ENCODE measurements at places on chromosomes 13 and 19.

DNA sequence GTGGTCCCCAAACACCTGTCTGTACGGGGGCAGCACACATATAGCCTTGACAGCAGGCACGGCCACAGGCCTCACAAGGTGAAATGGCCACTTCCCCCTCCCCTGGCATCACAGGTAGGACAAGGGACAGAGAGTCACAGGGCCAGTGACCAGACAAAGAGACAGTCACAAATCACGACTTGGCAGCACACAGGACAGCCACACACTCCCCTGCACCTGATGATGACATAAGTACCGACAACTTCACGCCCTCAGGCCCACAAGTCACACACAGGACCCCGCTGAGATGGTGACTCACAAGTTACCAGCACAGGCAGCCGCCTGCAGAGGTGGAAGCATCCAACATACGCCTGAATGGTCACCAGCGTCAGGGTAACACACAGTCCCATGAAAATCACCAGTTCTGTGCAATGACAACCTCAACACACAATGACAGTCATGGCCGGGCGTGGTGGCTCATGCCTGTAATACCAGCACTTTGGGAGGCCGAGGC is 16.5 kb downstream of the TYK2 start:
- DNase-seq = no peak

DNA sequence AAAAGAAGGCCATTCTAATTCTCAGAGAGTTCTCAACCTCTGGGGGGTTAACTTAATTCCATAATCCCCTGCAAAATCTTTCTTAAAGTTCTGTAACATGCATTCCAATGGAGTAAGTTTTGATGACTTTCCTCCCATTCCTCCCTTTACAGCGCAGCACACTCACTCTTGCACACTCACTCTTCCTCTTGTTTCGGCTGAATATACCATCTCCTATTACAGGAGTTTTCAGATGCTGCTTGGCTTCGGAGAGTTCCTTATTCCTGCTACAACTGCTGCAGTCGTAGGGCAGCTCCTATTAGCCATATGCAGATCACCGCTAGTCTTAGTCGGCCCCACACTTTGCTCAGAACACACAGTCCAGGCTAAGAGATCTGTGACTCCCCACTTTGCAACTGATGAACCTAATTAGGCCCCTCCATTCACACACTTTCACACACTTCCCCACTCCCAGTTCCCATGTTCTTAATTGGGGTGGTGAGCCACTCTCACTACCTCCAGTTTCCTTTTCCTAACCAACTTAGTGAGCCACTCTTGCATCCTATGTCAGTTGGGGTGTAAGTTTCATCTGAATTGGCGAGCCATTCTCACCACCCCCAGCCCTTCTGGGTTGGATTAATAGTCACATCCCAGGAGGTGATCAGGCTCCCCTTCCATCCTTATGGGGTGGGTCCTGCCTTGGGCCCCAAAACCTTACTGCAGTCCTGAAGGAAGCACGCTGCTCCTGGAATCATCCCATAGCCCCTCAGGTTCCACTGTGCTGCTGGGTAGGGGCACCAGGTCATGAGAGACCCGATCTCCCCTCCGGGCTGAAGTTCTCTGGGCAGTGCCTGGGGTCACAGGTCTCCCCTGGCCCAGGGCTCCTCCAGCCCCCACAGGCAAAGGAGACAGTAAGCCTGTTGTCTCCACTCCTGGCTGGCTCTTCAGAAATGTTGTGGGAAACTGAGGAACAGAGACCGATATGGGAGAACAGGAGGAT is 53.9 kb downstream of the OR10H4 start:
- no peak for DNase-seq

- DNase-seq = peak; percentile 59
Observed at GRCh38 chr13:39263033-39263432, 224.8 kb downstream of the NHLRC3 start.

- peak; percentile 38 for DNase-seq
Observed at GRCh38 chr19:34847393-34847792, 74.4 kb upstream of the ZNF599 start.

GRCh38 chr13:72145383-72145782 is 278.4 kb upstream of the DACH1 start:
- no peak for DNase-seq

GRCh38 chr19:11053817-11054195 is 35.5 kb upstream of the LDLR start:
- DNase-seq = no peak

DNA sequence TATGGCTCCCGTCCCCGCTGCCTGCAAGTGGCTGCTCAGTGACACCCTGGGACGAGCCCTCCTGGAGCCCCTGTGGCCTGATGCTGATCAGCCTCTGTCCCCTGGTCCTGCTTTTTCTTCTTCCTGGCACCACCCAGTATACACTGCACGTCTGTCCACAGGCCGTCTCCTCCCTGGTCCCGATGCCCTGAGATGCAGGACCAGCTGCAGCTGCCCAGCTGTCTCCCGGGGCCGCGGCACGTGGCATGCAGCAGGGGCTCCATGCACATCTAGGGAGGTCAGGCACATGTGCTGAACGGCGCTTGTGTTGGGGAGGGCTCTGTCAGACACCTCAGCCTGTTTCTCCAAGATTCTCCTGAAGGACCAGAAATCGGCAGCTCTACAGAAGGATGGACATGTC is 30.2 kb downstream of the ZFR2 start:
- DNase-seq = no peak

- peak; percentile 58 for DNase-seq
Observed at GRCh38 chr19:48975947-48976847, 11.1 kb downstream of the FTL start.

DNA sequence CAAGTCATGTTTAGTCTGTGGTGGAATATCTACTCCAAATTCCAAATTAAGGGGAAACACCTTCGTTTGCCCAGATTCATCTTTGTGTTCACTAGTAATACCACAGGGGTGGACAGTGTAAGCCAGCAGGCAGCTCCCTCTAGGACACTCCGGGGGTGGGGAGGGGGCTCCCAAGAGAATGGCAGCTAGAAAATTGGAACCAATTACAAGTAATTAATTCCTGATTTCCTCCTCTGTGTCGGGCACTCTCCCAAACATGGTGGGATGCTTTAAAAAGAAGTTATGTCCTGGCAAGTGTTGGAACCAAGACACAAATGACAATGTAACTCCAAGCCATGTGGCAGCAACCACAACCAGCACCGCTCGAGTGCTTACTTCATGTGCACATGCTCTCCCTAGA is 5.9 kb downstream of the COL4A1 start:
- DNase-seq = no peak

GRCh38 chr13:114130837-114131582 is 1.4 kb downstream of the RASA3 start:
- DNase-seq = peak; percentile 96

- DNase-seq = no peak
Observed at GRCh38 chr19:749811-750210, 1.1 kb upstream of the MISP start.

GRCh38 chr13:43572656-43573360 is 214.0 kb downstream of the ENOX1 start:
- no peak for DNase-seq

GRCh38 chr19:28869459-28869858 is 343.5 kb downstream of the UQCRFS1 start:
- no peak for DNase-seq

GRCh38 chr19:21586311-21587116 is 81.1 kb downstream of the ZNF429 start:
- no peak for DNase-seq

GRCh38 chr13:31069808-31070534 is 91.7 kb downstream of the HSPH1 start:
- DNase-seq = no peak

DNA sequence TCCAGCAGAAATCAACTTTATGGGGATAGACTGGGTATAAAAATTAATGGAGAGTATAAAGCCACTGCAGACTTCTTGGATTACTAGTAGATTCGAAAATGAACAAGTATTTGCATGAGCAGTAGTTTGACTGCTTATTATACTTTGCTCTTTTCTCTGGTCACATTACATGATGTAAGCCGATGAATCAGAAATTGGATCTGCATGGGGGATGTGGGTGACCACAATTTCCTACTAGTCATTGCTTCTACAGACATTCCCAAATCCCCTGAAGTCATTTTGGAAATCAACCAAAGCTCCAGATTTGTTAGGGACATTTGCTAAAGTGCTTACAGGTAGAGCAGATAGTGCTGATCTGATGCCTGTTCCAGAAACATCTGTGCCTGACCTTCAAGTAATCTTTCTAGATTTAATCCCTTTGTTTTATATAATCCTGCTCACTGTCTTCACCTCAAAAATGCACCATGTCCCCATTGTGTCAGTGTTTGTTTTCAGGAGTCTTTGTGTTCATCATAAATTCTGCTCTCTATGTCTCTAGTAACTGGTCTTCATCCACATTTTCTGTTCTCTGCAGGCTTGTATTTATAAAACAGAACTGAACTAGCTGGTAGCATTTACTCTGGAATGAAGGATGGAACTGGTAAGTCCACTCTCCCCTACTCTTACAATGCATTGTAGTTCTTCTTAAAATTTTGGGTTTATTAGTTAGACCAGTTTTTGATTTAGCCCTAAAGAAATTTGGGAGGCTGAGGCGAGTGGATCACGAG is 201.5 kb upstream of the CSNK1A1L start:
- no peak for DNase-seq

GRCh38 chr13:105048677-105049076 is 1486.8 kb downstream of the EFNB2 start:
- DNase-seq = no peak

GRCh38 chr19:960020-960419 is 24.1 kb upstream of the WDR18 start:
- DNase-seq = no peak

DNA sequence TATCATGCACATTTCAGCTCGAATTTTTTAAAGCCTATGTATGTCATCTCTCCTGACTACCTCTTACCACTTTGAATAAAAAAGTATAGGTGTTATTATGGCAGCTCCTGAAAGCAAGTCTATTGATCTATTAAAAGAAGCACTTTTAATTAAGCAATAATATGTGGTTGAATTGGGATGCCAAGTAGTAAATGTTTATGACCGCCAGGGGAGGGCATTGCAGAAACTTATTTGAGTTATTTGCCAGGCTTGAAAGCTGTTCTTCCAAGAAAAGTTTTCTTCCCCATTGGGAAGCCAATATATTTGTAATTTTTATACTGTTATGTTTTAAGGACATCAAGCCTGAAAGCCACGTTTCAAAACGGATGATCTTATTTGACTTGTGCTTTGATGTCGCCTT is 88.1 kb upstream of the SOX21 start:
- DNase-seq = no peak

DNA sequence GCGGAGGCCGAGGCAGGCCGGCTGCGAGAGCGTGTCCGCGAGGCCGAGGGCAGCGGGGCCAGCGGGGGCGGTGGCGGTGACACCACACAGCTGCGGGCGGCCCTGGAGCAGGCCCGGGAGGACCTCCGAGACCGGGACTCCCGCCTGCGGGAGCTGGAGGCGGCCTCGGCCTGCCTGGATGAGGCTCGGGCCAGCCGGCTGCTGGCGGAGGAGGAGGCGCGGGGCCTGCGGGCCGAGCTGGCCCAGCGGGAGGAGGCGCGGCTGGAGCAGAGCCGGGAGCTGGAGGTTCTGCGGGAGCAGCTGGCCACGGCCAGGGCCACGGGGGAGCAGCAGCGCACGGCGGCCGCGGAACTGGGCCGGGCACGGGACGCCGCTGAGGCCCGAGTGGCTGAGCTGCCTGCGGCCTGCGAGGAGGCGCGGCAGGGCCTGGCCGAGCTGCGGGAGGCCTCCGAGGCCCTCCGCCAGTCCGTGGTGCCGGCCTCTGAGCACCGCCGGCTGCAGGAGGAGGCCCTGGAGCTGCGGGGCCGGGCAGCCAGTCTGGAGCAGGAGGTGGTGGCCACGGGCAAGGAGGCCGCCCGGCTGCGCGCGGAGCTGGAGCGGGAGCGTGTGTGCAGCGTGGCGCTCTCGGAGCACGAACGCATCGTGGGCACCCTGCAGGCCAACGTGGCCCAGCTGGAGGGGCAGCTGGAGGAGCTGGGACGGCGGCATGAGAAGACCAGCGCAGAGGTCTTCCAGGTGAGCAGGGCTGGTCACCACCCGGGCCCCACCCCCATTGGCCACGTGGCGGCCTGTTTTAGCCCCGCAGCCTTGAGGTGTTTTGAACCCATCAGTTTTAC is 11.7 kb upstream of the EBI3 start:
- no peak for DNase-seq

GRCh38 chr13:68428292-68428691 is 1198.2 kb upstream of the PCDH9 start:
- no peak for DNase-seq

GRCh38 chr19:29705706-29706105 is 9.4 kb downstream of the C19orf12 start:
- no peak for DNase-seq

DNA sequence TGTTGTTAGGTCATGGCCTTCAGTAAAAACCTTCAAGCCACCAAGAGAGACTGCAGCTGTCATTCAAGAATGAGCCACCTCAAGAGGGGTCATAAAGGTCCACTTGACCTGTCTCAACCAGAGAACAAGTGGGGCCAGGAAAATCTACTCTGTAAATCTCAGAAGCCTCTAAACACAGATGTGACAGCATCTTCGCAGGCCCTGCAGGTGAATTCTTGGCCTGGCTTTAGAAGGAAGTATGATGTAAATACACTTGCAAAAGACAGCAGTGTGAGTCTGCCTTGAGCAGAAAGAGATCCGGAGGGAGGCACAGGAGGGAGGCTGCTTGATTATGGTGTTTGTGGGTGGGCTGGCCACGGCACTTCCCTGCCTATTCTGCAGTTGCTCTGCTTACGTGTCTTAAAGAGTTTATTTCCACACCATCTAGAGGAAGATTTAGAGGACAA is 1082.9 kb downstream of the UQCRFS1 start:
- DNase-seq = no peak

DNA sequence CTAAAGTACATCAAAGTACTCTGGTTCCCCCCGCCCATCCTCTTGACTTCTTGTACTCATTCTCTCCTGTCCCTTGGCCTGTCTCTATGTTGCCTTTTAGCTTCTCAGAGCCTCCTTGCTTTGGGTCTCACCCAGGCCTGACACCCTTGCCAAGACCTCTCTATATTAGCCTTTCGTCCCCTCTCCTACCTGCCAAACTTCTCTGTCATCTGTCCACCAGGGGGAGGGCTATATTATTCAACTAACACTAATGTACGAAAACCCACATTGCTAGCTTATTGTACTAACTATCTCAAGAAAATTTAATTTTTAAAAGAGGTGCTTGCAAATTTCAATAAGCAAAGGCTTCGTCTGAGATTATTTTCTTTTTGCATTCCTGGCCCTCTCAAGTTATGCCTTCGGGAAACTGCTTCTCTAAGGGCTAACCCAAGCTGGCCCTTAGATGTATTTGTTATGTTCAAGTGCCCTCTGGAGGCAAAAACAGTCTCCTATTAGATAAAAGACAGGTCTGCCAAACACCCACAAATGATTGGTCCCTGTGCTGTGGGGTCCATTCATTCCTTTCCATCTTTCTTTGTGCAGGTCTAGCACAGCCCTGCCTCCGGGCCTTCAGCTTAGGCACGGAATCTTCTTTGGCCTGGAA is 6.3 kb upstream of the MRPS31 start:
- peak; percentile 86 for DNase-seq

DNA sequence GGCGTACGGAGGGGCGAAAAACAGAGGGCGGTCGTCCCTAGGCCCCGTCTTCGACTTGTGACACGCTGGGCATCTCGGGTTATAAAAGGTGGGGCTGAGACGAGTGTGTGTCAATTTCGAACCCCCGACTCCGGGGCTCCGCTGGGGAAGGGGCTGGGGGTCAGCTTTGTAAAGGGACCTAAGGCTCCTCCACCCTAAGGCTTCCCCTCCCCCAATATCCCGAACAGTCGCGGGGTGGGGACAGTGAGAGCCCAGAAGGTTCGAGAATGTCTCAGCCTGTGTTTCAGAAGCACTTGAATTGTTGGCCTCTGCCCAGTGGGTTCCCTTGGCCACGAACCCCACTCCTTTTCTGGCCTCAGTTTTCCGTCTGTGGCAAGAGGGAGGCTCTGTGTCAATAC is 450 bp downstream of the SELENOW start:
- no peak for DNase-seq

GRCh38 chr13:98050041-98050466 is 92.8 kb upstream of the FARP1 start:
- no peak for DNase-seq

Data from KBM-7 (cell line).